Activated T-cell treated with anti-CD3 and anti-CD28 coated beads, Interleukin-2, amount 50 U/mL, for 4 hours (primary cell): ENCODE measurements at places on chromosomes 3 and 15.

DNA sequence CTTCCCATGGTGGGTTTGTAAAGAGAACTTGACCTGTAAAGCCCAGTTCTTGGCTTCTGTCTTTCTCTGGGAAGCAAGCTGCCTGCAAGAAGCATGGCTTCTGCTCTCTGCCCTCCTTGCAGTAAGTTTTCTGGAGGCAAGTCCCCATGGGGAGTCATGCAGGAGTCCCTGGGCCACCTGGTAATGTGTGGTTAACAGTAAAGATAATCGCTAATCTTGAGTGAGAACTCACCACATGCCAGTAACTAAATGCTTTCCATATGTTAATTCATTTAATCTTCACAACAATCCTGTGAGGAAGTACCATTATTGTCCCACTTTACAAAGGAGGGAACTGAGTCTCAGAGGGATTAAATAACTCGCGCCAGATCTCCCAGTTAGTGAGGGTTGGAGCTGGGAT is 4.2 kb downstream of the CAPN3 start:
- no peak for DNase-seq

DNA sequence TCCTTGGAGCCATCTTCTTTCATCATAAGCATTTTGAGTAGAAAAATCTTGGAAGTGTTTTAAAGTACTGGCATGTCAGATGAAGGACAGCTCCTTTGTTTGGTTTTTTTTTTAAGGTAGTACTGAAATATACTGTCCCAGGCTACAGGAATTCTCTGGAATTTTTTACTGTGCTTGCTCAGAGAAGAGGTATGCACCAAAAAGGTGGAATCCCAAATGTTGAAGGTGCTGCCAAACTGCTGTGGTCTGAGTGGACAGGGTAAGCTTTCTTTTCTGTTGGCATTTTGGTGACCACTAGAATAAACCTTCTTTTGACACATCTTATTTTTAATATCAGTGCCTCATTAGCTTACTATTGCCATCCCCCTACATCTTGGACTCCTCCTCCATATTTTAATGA is 7.2 kb downstream of the GNL3 start:
- DNase-seq = no peak

DNA sequence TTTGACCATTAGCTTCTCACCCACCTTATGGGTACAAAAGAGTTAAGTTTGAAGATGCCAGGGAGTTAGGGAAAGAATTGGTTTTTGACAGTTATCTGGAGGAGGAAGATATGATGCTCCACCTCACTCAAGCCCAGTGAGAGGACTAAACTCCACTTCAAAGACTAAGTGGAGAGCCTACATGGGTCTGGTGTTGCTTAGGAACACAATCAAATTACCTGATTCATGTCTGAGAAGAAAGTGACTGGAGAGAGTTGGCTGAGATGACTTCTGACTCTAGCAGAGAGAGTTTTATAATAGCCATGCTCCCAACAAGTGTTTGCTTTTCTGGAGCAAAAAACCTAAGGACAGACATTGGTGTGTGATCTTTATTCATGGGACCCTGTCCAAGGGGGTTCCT is 43.3 kb downstream of the SUCNR1 start:
- DNase-seq = no peak

DNA sequence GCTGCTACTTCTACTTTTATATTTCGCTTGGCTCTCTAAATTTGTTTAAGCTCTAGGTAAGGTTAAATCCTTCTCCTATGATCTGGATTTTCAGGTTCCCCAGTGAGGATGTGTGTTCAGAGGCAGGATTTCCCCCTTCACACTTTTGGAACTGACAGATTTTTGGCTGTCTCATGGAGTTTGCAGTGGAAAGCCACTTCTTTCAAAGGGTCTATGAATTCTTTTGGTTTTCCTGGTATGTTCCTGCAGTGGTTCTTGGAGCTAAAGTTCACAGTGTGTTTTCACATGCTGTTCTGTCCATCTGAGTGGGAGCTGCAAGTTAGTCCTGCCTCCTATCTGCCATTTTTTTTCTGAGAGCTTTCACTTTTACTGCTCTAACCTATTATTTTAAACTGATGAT is 21.6 kb upstream of the TIGIT start:
- no peak for DNase-seq

GRCh38 chr3:193271101-193271840 is 30.2 kb downstream of the PLAAT1 start:
- no peak for DNase-seq

GRCh38 chr3:56477646-56478045 is 9.4 kb upstream of the ERC2 start:
- no peak for DNase-seq

DNA sequence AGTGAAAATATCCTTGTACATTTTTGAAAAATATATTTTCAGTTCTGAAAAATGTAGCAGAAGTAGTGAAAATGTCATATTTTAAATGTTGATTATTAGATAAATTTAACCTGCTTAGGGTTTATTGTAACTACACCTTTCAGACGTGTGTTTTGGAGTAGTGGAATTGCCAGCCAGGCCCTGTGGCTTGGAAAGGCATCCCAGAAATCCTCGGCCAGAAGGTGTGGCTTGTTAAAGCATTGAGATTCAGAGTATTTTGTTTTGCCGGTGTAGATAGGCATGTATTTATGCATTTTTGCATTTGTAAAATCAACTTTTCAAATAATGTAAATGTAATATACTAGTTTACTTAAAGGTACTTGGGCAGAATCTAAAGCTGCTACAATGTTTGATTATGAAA is 7.0 kb downstream of the EBLN2 start:
- no peak for DNase-seq

- no peak for DNase-seq
These were observed 114.7 kb upstream of the LRTM1 start for GRCh38 chr3:55042591-55042990.

- DNase-seq = no peak
These were observed 156.0 kb upstream of the CD96 start for GRCh38 chr3:111385971-111386495.

DNA sequence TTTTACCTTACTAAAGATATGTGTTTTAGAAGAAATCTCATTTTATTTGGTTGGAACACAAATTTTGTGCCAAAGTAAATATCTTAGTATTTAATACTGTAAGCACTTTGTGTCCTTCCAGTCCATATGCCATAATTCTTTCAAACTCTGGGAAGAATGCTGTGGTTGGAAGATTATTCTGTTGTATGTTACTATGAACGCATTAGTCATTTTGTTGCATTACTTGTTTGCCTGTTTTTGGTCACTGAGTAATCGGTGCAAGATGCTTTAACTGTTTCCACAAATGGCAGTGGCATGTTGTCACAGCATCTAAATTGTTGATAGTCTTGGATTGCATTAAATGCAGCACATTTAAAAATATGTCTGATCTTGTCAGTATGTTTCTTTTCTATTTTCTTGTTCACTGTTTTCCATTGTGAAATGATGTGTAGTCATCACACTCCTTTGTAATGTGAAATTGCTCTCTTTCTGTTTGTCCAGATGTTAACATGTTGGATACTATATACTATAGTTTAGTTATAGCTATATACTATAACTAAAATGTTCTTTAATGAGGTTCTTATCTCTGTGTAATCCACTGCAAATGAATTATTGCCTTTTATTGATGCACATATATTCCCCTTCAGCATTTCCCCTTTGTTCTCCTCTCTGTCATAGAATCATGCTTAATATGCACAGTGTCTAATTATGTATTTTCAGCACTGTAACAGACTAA is 89.9 kb upstream of the FLNB start:
- DNase-seq = no peak

DNA sequence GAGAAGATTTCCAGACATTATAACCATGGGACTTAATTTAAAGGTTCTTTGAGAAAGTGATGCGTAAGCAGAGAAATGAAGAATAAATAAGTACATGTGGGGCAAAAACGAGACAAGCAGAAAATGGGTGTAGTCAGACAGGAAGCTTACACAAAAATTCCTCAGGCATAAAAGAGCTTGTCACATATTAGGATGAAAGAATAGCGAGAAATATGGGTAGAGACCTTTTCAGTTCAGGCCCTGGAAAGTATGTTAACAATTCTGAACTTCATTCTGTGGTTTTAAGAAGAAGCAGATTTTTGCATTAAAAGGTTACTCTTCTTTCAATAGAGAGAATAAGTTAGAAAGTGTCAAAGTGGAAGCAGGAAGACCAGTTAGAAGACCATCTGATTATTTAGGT is 352.4 kb downstream of the ROBO1 start:
- no peak for DNase-seq

DNA sequence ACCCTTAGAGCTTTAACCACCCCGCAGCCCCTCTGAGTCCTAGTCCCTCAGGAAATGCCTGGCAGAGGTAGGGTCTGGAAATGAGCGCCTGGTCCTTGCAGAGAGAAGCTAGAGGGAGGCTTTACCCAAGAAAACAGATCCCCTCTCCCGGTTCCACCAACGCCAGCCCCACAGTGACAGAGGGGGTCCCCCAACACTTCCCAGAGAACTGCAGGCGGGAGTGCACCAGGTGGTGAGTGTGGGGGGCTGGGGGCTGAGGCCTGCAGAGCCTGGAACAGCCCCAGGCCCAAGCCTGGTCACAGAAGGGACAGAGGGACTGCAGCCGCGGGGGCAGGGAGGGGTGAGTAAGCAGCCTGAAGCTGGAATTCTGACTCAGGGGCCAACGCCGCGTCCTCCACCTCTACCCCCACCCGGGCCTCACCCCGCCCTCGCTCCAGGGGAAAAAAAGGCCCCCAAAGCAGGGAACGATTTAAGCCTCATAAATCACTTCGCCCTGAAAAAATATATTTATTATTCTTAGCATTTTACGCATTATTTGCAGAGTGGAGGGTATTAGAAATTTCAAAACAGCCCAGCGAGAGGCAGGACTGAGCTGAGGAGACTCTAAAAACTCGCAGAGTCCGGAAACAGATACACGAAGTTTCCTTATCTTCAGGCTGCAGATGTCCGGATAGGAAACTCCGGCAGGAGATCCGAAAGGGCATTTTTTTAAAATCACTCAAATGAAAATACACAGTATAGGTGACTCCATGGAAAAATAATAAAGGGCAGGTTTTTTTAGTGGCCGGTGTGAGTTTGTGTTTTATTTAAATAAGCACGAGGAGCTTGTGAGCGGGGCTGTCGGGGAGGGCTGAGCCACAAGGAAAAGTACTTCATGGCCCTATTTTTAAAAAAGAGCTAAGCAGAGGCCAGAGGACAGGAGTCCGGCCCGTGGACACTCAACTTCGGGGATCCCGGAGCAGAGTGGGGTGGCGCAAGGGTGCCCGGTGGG is 10.0 kb downstream of the GATA2 start:
- DNase-seq = no peak

DNA sequence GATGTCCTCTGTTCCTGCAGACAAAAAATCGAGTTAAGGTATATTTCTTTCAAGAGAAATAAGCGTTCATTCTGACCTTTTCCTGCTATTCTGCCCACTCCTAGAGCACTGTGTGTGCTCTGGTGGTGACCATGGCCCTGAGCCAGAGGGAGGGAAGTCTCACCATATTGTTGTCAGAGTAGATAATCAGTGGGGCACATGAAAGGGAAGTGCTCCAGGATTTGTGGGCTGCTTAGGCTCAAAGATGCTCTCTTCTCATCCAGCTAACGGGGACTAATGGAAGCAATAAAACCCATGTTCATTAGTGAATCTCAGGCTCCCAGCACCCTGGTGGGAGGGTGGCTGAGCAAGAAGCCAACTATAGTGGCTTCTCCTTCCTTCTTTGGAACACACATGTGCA is 70.7 kb upstream of the EOMES start:
- no peak for DNase-seq

- no peak for DNase-seq
These were observed 738.4 kb downstream of the CADM2 start for GRCh38 chr3:85697156-85697555.

DNA sequence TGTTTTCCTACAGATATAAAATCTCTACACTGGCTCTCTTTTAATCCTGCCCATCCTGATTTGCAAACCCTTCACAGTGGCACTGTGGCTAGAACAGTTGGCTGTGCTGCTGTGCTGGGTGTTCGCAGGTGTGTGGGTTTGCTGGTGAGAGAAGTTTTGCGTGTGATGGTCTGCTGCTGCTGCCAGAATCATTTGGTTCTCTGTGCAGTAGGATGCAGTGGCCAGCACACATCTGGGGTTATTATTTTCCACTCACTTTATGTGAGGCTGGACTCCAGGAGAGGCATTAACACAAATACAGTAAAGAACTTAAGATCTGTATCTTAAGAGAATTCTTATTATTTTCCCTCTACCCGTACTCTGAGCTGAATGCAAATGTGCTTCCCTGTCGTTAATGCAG is 16.0 kb upstream of the PSMD6 start:
- DNase-seq = no peak

DNA sequence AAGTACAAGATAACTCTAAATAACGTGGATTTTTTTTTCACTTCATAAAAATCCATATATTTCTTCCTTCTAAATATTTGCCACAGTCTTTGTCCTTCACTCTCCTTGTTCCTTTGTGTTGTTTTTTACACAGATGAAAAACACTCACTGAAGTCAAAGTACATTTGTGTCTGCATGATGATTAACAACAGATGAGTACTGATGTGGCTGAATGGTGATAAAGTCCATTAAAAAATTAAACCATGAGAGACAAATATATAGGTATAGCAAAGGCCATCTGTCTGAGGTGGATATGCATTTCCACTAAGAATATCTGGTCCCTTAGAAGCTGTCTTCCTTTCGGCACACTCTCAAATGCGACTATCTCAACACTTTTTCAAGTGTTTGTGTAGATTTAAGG is 317.5 kb upstream of the MCTP2 start:
- DNase-seq = no peak

DNA sequence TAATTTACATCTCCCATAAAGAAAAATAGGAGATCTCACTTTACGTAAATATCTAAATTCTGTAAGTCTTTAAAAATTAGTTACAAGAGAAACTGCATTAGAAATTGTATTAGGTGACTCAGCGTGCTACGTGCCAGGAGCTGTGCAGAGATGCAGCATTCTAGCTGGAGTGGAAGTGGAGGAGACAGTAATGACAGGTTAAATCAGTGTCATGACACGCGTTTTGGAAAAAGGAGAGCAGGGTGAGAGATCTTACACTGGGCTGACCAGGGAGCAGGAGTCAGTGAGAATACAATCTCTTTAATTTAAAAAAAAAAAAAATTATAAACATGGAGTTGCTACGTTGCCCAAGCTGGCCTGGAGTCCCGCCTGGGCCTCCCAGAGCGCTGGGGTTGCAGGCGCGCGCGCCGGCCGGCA is 635 bp downstream of the TUBGCP5 start:
- DNase-seq = no peak

DNA sequence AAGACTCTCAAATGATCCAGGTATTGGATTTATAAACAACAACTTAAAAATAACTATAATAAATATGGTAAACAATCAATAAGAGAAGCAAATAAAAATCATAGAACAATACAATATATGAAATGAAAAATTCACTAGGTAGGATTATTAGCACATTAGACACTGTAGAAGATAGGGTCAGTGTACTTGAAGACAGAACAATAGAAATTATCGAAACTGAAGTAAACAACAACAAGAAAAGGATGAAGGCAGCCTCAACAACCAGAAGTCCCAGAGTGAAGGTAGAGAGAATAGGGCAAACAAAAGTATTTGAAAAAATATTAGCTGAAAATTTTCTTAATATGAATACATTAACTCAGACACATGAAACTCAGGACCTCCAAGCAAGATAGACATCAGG is 11.9 kb downstream of the IQCB1 start:
- no peak for DNase-seq
